ENCODE measurements at places on chromosomes 13 and 19.

GRCh38 chr13:25882466-25883357 is 169.1 kb downstream of the SHISA2 start:
- DNase-seq = no peak

DNA sequence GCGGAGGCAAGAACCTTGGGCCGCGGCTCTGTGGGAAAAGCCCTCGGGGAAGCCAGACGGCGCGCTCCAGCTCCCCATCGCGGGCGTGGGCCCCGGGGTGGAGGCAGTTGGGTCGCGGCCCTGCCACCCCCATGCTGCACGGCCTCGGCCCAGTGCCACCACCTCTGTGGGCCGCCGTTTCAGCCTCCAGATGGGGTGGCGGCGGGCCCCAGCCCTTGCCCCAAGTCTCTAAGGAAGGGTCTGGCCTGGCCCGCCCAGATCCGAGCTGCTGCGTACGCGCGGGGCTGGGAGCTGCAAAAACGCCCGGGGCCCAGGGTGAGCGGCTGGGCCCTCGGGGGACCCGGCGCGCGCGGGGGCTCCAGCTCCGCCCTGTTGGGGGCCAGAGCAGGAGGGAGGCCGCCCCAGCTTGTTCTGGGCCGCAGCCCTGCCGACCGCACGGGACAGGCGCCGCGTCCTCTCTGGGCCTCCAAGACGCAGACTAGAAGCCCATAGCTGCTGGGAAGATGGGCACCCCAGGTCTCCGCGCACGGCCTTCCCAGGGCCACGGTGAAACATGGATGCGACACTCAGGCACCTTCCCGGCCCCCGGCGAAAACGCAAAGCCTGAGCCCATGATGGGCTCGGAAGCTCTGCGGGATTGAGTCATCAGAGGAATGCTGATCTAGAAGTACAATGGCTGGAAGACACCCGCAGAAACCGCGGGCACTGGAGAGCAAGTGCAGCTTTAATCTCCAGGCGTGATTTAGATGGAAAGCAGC is 110.1 kb downstream of the KCTD15 start:
- DNase-seq = no peak

DNA sequence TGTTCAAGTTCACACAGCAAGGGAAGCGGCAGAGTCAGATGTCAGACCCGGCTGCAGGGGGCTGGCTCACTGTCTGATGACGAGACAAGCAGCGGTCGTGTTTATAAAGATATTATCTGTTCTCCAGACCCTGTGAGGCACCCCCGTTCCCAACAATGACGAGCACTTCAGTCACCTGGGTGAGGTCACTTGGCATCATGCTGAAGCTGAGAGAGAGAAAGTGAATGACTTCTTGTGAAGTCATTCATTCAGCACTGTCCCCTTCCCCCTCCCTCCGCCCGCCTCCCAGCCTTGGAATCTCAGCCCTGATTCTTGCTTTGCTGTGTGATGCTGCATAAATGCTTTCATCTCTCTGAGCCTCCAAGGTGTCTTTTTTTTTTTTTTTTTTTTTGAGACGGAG is 4.9 kb upstream of the LYPD3 start:
- no peak for DNase-seq

DNA sequence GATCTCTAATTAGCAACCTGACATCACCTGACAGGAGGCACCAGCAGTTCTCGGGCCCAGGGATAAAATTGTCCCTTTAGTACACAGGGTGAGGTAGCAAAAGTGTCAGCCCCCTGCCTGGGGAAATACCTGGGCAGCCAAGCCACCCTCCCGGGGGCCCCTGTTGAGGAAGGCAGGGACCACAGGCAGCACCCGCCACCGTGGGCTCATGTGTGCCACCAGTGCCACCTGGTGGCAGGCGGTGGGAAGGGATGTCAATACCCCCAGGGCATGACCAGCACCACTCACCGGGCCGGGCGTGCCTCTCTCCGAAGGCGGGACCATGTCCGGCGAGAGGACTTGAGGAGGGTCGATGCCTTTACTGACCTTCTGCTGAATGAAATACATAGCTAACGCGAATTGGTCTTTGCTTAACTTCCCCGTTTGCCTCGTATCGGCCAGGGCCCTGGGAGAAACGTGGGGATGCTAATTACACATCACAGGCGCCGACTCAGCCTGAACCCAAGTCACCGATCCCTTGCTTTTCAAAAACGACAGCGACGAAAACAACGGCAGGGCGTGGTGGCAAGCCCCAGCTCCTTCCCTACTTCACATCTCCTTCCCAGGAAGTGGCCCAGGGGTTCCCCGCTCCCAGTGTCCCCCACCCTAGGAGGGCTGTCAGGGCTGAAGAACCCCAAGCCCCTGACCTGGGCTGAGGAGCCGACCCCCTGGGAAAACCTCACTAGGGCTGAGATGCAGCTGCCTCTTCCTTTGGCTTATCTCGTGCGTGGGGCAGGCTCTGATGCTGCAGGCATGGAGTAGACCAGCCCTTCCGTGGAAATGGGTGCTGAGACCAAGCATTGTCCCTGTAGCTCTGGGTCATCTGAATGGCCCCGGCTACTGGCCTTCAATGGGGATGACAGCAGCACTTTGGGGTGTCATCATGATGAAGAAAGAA is 53.8 kb downstream of the EPS15L1 start:
- DNase-seq = peak; percentile 72

- DNase-seq = peak; percentile 77
Observed at GRCh38 chr13:50226515-50227155, 211.4 kb downstream of the KCNRG start.

GRCh38 chr13:41060082-41060723 is 1.1 kb upstream of the WBP4 start:
- DNase-seq = peak; percentile 85

GRCh38 chr13:44172281-44172810 is 201.3 kb upstream of the SERP2 start:
- DNase-seq = no peak

- DNase-seq = peak; percentile 43
Observed at GRCh38 chr19:40623403-40624251, 22.5 kb downstream of the LTBP4 start.
